ENCODE measurements at places on chromosomes 2 and 18. TPM values are rescaled to one million over a fixed set of nuclear protein-coding genes. Genes with fewer than 3 reads are reported as not detected.

- H3K27ac ChIP-seq: no peak overlapping the region
- DNase-seq: no peak
- no peaks in the 10 kb centered on the region for H3K27me3 ChIP-seq
- H3K36me3 ChIP-seq: no peaks in the 10 kb centered on the region
- H3K4me3 ChIP-seq: no peak overlapping the region
These were observed 2067.7 kb downstream of the SUCLG1 start for GRCh38 chr2:82391386-82391785.

DNA sequence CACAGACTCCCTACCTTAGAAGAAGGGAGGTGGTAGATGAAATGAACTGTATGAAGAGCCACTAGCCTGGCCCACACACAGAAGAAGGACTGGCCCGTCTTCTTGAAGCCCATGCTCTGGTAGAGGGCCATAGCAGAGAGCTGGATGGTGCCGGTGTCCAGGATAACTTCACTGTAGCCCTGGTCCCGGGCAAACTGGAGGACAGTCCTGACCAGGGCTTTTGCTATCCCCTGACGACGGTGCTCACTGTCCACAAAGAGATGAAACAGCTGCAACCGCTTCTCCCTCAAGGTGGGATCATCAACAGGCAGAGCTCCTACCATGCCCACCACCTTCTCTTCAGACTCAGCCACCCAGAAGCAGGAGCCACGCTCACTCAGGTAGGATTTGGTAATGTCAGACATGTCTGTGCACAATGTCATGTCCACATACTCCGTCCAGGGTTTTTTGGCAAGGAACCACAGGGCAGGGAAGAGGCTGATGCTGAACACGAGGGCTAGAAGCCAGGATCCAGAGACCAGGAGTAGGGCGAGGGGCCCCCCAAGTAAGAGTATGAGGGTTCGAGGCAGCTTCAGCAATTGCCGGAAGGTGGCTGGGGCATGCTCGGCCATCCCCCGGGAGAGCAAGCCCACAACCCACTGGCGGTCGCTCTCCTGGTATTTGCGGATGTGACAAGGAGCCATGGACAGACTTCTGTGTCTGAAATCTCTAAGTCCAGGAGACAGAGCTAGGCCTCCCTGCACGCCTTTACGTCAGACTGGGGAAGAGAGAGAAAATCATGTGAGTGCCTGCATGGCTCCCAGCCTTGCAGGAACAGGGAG lies 1.1 kb downstream of the NAT8 start:
- H3K36me3 ChIP-seq: no peaks in the 10 kb centered on the region
- no peak for DNase-seq
- H3K4me3 ChIP-seq: no peak overlapping the region
- H3K27me3 ChIP-seq: no peaks in the 10 kb centered on the region
- H3K27ac ChIP-seq: no peak overlapping the region

Gene ALKAL2
- total RNA-seq: 11.3 TPM

GRCh38 chr2:233795735-233796171 lies 17.6 kb downstream of the MROH2A start:
- H3K27ac ChIP-seq: no peak overlapping the region
- no peaks in the 10 kb centered on the region for H3K27me3 ChIP-seq
- no peak for DNase-seq
- no peaks in the 10 kb centered on the region for H3K36me3 ChIP-seq
- H3K4me1 ChIP-seq: no peaks in the 10 kb centered on the region

DNA sequence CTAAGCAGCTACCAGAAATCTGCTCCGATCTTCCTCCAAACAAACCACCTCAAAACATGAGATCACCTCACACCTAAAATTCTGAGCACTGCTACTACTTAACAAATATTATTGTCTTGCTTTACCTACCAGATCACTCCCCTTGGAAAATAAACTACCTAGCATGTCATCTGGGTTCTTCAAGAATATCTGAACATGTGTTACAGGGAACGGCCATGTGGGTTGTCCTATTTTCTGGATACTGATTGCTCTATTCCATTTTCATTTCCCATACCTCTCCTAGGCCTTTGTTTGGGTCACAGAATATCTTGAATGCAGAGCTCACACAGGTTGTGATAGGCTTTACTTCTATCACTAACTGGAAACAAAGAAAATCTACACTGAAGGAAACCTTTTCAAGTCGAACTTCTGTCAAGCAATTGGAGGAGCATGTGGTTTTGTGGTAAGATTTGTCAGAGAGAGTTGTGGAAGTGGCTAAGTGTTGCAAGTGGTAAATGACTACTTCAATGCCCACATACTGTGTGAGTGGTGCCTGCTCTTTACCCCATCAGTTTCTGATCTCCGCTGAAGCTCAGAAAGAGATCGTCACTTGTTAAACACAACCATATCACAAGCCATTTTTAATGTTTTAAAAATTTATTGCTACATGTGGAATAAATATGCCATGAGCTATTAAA lies 739.1 kb upstream of the ZEB2 start:
- no peak for DNase-seq
- no peak overlapping the region for H3K4me3 ChIP-seq
- H3K27ac ChIP-seq: no peak overlapping the region

Gene SNED1
- 206 TPM for total RNA-seq

DNA sequence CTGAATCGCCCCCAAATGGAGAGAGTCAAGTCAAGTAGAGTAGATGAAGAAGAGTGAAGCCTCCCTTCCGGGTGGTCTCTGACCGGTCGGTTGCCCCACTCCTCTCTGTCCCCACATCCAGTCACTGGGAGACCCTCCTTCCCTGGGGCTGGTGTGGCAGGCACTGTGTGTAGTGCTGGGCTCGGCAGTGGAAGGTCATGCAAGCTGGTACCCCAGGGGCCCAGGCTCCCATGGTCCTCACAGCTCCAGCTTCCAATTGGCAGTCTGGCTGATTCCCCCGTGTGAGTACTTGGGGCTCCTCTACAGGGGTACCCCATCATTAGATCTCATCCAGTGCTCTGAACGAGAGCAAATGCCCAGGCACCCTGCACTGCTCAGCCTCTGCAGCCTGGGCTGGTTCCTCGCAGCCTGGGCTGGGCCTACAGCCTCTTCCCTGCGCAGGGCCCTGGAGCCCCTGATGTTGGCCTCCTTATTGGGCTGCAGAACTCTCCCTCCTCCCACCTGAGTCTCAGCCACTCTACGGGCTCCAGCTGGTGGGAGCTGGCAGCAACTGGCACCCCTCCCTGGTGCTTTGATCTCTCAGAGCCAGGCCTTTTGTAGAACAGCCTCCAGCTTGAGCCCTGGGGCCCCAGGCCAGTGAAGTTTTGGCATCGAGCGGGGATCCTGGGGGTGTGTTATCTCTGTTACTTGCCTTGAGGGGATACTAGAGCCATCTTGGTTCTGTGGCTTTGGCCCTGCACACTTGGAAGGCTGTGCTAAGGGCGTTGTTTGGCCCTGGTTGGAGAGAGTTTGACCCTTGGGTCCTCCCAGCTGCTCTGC lies 187.8 kb upstream of the HDAC4 start:
- DNase-seq: no peak
- no peaks in the 10 kb centered on the region for H3K36me3 ChIP-seq
- H3K4me1 ChIP-seq: no peaks in the 10 kb centered on the region

Gene CERKL
- not detected for total RNA-seq

- no peaks in the 10 kb centered on the region for H3K27me3 ChIP-seq
- H3K4me1 ChIP-seq: no peaks in the 10 kb centered on the region
- H3K36me3 ChIP-seq: peaks cover 60% of the 10 kb centered on the region
- no peak for DNase-seq
These were observed 27.3 kb downstream of the PDIA6 start for GRCh38 chr2:10785260-10785659.

DNA sequence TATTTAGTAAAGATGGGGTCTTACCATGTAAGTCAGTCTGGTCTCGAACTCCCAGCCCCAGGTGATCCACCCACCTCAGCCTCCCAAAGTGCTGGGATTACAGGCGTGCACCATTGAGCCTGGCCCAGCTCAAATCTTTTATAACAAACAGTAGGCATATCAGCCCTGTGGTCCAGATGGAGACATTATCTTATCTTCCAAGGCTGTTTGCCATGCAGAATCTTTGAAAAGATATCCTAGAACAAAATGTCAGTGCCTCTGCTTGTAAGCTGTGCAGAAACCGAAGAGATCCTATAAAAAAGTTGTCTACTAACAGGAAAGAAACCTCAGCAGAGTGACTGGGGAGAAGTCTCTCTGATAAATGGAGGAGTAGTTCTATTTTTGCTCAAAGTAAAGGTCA lies 142.1 kb downstream of the PTH2R start:
- H3K27me3 ChIP-seq: no peaks in the 10 kb centered on the region
- no peaks in the 10 kb centered on the region for H3K36me3 ChIP-seq
- H3K4me1 ChIP-seq: no peaks in the 10 kb centered on the region
- no peak for DNase-seq
- H3K27ac ChIP-seq: no peak overlapping the region
- H3K4me3 ChIP-seq: no peak overlapping the region

Gene DSEL
- 34.1 TPM for total RNA-seq

Gene CTNNA2
- total RNA-seq: not detected

- H3K4me3 ChIP-seq: peak overlapping the region; percentile 86
- H3K27ac ChIP-seq: peak overlapping the region; percentile 97
- no peak for DNase-seq
- H3K36me3 ChIP-seq: no peaks in the 10 kb centered on the region
- no peaks in the 10 kb centered on the region for H3K27me3 ChIP-seq
- peaks cover 60% of the 10 kb centered on the region for H3K4me1 ChIP-seq
These were observed 602 bp upstream of the ADAM17 start for GRCh38 chr2:9556121-9556743.

Gene CAMKMT
- 4.7 TPM for total RNA-seq

GRCh38 chr18:23515911-23516546 lies 12.7 kb downstream of the RMC1 start:
- no peak overlapping the region for H3K4me3 ChIP-seq
- no peak for DNase-seq
- no peak overlapping the region for H3K27ac ChIP-seq
- H3K27me3 ChIP-seq: no peaks in the 10 kb centered on the region

- H3K4me1 ChIP-seq: no peaks in the 10 kb centered on the region
- H3K27ac ChIP-seq: no peak overlapping the region
These were observed 452.1 kb downstream of the TMX3 start for GRCh38 chr18:68262690-68263294.

Gene LYG1
- total RNA-seq: 5.8 TPM
